Activated T-helper 1 cell treated with anti-CD3 and anti-CD28 coated beads, Interleukin-2, amount 50 U/mL, for 16 hours (primary cell): ENCODE measurements at places on chromosomes 7 and 10.

GRCh38 chr7:4272141-4272540, 410.0 kb upstream of the FOXK1 start:
- DNase-seq = no peak

DNA sequence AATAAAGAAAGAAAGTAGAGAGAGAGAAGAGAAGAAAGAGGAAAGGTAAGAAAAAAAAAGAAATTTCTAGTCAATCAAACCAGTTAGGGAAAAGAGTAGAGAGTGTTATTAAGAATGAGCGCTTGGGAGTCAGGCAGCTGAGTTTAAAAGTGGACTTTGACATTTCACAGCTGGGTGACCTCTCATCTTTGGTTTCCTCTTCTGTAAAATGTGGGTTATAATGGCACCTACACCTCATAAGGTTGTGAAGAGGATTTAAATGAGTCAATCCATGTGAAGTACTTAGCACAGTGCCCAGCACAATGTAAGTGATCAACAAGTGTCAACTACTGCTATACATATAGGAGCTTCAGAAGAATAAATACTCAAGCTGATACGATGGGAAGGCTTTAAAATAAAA, 12.2 kb downstream of the HOXA1 start:
- DNase-seq = no peak

DNA sequence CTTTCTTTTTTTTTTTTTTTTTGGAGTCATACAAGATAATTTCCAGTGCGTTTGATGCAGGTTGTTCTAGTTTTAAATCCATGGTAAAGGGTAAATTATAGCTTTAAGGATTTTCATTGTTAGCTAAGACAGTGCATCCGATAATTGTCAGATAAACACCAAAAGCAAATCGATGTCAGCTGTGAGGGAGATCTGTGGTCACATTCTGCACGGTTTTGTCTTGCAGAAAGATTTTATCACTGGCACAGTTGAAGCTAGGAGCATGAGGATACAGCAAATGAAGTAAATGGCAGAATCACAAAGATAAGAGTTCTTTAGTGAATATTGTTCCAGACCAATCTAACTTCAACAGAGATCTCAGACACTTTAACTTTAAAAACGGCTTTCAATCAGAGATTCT, 648.8 kb upstream of the COBL start:
- DNase-seq = no peak

- no peak for DNase-seq
These were observed 3.4 kb downstream of the TACR2 start for GRCh38 chr10:69413221-69413865.

- DNase-seq = no peak
These were observed 2.0 kb downstream of the MYOZ1 start for GRCh38 chr10:73639286-73639685.

DNA sequence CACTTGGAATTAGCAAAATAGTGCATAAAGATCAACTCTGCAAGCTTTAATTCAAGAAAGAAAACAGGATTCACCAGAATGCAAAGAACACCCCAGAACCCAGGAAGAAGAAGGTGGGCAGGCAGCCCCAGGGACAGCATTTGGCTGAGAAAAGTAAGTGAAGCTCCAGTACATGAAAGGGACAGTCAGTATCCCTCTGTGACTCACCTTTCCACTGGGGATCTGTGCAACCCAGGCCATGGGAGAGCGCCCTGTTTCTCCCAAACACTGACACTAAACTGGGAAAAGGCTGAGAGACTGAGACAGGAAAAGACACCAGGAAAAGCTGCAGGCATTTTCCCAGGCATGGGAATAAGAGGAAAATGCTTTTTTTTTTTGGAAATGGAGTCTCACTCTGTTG, 28.2 kb downstream of the SNX13 start:
- DNase-seq = no peak

DNA sequence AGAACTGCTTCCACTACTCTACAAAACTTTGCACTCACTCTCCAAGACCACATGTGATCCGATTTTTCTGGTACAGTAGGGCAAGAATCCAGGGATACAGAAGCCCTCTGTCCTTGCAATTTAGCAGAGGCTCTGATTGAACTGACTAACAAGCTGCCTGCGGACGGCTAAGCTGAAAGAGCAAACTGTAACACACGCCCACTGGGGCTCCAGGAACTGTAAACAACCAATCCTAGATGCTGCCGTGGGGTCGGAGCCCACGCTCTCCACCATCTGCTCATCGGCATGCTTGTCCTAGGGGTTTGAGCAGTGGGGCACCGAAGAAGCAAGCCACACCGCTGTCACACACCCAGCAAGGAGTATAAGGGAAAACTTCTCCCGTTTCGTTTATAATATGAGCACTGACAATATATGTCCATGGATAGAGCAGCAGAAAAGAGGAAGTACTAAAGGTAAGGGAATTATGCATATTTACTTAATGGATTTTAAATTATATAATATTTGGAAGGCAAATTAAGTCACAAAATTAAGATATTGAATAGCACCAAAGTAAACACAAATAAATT, 634.4 kb upstream of the POT1 start:
- DNase-seq = no peak

GRCh38 chr10:92849576-92850090, 1.3 kb downstream of the EXOC6 start:
- DNase-seq = no peak

DNA sequence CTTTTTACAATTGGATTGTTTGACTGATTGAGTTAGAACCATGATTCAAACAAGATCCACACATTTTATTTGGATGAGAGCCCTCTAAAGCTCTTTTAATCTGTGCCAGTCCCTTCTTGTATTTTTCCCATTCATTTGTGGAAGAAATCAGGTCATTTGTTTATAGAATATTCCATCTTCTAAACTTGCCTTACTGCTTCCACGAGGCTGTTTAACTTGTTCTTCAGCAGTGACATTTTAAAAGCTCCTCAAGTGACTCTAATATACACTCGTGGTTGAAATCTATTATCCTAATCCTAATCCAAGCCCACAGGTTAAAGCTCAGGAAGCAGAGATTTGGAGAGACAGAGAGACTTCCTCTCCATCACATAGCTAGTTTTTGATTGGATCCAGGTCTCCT, 155.4 kb upstream of the SVIL start:
- DNase-seq = no peak

- DNase-seq = no peak
These were observed 6.4 kb upstream of the NT5C2 start for GRCh38 chr10:103199488-103199887.

DNA sequence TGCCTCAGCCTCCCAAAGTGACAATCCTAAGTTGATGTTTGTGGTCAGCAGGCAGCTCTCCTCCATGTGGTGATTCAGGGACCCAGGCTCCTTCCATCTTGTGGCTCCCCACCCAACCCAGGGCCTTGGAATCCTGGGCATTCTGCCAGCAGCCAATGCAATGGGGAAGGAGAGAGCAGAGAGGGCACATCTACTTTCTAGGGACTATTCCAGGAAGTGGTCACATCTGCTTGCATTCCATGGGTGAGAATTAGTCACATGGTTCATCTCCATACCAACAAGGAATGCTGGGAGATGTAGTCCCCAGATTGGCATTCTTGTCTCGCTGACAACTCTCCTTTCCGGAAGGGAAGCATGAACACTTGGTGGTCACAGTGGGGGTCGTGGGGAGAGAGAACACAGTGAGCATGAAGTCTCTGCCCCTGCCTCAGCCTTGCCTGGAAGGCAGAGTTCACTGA, 9.9 kb upstream of the SRRM3 start:
- no peak for DNase-seq

- no peak for DNase-seq
These were observed 471.7 kb downstream of the GRM8 start for GRCh38 chr7:126780993-126781392.

DNA sequence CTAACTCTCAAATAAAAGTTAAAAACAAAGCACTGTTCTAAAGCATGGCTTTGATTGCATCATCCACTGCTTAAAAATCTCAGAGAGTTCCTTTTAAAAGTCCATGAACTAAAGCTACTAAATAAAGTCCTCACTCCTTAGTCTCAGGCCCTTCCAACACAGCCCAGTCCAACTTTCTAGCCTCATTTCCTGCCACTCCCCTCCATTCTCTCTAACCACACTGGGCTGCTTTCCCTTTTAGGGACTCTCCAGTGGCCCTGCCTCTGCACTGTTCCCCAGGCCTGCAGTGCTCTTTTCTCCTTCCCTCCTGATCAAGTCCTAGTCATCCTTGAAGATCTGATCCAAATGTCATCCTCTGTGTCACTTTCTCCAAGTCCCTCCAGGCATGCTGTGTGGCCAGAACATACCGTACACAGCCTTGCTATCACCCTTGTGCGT, 56.9 kb upstream of the PPP1R3C start:
- no peak for DNase-seq

DNA sequence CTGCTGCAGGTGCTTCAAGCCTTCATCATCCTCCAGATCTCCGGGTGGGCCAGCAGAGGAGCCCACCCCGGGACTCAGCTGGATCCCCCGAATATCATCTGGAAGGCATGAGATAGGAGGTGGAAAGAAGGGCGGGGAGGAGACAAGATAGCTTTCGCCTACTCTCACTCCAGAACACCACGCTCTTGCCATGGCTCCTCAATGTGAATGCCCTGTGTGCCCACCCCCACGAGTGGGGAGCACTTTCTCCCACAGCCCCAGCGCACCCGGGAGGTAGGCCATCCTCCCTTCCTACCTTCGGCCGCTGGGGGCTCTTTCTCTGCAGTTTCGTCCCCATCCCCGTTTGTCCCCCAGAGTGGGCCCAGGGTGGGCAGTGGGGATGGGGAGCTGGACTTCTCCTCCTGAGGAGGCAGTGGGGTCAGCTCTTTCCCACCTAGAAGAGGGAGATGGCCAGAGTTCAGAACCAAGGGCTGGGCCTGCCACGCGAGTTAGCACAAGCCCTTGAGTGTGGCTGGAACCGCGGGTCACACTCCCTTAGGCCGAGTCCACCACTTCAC, 8.9 kb downstream of the GIGYF1 start:
- no peak for DNase-seq

DNA sequence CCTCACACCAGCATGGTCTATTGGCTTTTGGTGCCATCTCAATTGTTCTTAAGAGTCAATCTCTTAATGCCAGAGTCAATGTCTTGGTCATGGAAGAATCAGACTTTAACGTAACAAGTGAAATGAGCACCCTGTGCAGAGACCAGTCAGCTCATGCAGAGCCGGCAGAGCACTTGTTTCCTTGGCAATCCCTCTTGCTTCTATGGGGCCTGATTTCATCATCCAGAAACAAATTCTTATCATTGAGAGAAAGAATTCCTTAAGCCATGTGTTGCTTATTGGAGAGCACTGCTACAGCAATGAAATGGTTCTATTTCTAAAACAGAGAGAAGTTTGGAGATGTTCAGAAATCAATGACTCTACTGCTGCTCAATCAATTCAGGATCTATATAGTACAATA, 212.8 kb downstream of the IPMK start:
- DNase-seq = no peak

DNA sequence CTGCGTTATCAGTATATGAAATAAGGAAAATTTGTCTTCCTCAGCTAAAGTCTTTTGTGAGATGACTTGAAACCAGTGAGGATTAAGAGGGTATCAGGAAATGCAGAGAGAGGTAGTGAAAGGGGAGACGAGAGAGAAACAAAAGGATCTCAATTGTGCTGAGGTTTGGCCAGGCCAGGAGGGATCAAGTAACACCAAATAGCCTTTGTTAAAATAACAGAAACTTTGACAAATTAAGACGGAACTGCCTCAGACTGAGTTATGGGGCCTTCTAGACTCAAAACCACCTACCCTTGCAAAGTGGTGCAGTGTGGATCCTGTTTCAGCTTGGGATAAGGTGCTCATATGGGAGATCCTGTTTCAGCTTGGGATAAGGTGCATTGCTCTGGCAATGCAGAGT, 263.1 kb downstream of the CREB5 start:
- DNase-seq = no peak

DNA sequence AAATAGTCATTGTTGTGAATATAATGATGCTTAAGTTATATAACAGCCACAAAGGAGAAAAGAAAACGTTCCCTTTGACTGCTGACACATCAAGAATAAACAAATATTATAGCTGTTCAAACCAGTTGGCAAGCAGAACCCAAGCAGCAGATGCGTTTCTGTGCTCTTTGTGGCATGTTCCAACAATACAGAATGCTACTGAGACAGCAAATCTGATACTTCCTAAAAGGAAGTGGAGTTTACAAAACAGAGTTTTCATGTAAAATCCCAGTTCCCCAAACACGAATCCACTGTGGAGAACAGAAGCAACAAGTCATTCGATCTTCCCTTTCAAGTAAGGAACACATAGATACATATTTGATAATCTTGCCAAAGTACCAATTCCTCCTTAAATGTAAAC, 170.9 kb upstream of the ASAH2 start:
- DNase-seq = no peak

DNA sequence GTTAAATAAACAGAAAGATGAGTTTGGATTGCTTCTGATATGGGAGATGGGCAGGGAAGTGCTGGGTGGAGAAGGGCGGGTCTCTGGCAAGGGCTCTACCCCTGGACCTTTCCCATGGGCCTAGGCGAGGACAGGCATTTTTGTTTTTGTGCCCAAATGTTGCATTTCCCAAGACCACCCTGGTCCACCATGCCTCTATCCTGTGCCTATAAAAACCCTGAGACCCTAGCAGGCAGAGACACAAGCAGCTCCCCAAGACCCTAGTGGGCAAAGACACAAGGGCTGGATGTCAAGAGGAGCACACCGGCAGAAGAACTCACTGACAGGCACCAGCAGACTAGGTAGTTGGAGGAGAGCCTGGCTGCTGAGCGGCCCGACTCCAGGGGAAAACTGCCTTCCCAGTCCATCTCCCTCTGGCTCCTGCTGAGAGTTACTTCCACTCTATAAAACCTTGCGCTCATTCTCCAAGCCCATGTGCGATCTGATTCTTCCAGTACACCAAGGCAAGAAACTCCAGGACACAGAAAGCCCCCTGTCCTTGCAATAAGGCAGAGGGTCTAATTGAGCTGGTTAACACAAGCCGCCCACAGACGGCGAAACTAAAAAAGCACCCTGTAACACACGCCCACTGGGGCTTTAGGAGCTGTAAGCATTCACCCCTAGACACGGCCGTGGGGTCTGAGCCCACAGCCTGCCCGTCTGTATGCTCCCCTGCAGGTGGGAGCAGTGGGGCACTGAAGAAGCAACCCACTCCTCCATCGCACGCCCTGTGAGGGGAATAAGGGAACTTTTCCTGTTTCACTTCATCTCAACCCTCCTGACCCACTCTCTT, 291.4 kb downstream of the PTPRN2 start:
- no peak for DNase-seq

DNA sequence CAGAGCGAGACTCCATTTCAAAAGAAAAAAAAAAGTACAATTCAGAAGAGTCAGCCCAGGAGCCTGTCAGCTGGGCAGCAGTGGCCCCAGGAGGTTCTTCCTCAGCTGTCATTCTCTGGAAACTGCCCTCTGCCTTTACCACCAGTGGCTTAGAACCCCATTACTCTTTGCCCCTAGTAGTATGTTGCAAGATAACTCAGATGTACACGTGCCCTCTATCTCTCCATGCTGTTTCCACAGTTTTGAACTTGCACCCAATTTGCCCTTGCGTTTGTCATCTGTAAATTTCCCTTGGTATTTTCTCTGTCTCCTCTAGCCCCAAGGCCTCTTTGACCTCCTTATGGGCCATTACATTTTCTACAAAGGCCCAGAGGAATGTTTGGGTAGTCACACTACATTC, 56.7 kb upstream of the PRKAR2B start:
- no peak for DNase-seq
